ENCODE measurements at places on chromosomes 16 and 17. TPM values are rescaled to one million over a fixed set of nuclear protein-coding genes. Genes with fewer than 3 reads are reported as not detected.

DNA sequence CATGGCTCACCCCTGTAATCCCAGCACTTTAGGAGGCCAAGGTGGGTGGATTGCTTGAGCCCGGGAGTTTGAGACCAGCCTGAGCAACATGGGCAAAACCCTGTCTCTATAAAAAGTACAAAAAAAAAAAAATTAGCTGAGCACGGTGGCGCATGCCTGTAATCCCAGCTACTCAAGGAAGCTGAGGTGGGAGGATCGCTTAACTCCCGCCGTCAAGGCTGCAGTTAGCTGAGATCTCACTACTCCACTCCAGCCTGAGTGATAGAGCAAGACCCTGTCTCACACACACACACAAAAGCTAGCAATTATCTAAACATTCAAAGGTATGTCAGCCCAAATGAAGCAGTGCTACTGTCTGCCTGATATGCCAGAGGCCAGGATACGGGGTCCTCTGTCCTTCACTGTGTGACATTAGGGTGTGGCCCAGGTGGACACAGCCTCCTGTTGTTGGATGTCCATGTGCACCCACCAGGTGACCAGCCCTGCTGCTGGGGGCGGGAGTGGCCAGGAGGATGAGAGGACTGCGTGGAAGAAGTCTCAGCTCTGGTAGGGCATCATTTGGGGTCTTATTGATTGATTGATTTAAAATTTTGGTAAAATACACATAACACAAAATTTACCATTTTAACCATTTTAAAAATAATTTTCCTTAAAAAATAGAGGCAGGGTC lies 3.9 kb downstream of the NLRC3 start:
- no peak for DNase-seq

- no peak for DNase-seq
Observed at GRCh38 chr16:20336955-20337354, 9.6 kb upstream of the GP2 start.

Gene KIF2B
- not detected for total RNA-seq

Gene ASPA
- 16.2 TPM for total RNA-seq

Gene TMIGD1
- total RNA-seq, result not detected

Gene KRT23
- total RNA-seq, result not detected

Gene IQCK
- 23.9 TPM for total RNA-seq

Measured in tibial nerve (tissue), 4 donors.